ENCODE measurements at places on chromosomes 12 and 14.

- DNase-seq, result no peak
These were observed 14.9 kb downstream of the SCAF11 start for GRCh38 chr12:45975506-45975905.

GRCh38 chr12:124519746-124520145 is 47.7 kb downstream of the NCOR2 start:
- no peak for DNase-seq

- DNase-seq, result no peak
These were observed 81.2 kb downstream of the CFAP54 start for GRCh38 chr12:96570579-96570978.

- no peak for DNase-seq
These were observed 112.9 kb upstream of the ATXN7L3B start for GRCh38 chr12:74424778-74425177.

- DNase-seq, result no peak
These were observed 41.8 kb upstream of the PPP2R5C start for GRCh38 chr14:101719708-101720107.

GRCh38 chr12:130978785-130979184 is 25.1 kb downstream of the ADGRD1 start:
- no peak for DNase-seq

DNA sequence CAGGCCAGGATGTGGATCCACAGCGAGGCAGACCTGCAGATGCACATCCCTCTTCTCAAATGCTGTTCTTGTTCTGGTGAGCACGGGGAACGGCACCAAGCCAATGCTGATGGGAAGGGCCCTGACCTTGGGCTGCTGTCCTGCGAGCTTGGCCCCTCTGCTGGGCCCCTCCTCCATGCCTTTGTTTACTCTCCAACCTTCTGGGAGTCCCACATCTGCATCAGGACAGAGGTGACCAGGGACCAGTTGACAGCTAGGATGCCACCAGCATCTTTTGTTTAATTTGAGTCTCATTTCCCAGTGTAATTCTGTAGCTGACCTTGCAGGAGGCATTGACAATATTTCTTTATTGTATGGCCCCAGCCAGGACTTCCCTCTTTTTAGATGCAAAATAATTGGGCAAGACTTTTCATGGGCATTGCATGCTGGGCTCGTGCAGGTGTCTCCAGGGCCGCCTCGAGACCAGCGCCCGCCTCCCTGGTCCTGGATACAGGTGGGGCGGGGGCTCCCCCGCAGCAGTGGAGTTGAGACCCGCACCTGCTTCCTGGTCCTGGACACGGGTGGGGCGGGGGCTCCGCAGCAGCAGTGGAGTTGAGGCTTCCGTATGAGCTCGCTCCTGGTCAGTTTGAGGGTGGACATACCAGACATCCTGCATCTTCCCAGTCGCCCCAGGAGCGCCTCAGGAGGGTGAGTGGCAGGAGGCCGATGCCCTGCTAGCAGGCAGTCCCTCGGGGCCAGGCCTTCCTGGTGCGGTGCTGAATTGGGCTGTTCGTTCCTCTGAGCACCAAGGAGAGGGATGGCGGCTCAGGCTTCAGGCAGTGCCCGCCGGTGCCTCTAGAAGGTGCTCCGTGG is 11.4 kb downstream of the PACS2 start:
- DNase-seq, result no peak

DNA sequence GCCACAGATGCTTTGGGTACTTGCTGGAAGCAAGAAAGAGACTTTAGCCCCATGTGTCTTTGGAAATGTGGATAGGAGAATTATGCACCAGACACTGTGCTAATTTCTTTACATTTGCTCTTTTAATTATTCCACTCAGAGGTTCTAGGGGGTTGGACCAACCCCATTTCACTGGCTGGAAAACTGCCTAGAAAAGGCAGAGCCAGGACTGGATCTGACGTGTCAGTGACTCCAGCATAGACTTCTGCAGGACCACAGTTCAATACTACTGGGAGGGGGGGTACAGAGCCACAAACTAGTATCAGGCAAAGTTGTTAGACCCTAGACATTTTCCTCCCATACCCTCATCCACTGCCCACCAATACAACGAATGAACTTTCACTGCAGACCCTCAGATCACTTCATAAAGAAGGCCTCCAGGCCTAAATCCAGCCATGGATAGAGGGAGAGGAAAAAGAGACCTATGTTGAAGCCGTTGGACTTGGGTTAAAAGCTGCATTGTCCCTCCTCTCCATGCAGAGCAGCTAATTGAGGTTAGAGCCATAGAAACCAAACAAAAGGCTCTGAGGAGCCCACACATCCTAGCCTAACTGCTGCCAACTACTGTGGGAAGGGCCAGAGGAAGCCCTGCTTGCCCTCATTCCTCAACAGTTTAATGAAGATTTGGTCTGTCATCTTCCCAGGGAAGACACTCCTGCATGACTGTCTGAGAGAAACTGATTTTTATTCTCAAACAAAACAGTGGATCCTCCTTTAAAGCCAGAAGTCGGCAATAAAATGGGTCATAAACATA is 68.7 kb downstream of the STON2 start:
- no peak for DNase-seq

- no peak for DNase-seq
These were observed 40.7 kb downstream of the RFLNA start for GRCh38 chr12:124335426-124336183.

DNA sequence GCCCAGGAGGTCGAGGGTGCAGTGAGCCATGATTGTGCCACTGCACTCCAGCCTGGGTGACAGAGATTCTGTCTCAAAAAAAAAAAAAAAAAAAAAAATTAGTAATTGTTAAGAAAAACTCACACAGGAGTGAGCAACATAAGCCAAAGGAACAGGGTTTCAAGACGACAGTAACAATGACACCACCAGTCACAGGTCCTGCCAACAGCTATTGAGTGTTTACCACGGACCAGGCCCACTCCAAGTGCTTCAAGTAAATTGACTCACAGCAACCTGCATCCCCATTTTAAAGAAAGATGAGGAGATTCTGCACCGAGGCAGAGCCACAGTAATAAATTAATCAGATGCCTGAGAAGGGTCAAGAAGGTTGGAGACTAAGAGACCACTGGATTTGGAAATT is 194.5 kb downstream of the DPF3 start:
- DNase-seq, result no peak

DNA sequence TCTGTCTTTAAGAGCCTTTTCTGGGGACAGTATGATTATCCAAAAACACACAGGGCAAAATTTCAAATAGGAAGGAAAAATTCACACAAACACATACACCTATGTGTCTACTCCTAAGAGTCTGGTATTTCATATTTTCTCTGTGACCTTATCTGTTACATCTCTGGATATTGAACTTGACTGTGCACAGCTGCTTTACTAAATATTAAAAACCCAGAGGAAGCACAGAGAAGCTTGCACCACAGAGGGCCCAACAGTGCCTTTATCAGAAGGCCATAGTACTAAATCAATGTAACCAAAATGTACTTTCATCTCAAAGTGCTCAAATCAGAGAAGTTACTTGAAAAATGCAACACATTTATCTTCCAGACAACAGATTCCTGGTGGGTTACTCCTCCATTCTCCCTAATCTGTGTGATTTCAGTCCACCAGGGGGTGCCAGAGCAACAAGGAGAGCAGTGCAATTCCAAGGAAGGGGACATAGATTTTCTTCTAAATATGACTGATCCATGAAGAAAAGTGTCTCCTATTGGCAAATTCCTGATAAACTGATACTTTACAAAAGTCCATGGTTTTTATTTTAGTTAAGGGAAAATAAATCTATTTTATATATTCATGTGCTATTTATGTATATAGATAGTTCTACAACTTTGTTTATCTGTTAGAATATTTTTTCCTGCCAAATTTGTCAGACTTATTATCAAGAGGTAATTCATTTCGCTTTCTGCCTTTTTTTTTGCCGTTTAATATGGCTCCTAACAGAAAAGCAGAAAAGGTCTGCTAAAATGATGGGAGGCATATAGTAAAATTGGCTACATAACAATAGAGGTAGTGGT is 617.6 kb downstream of the LRFN5 start:
- DNase-seq, result no peak

GRCh38 chr14:59303216-59303615 is 114.7 kb downstream of the DAAM1 start:
- no peak for DNase-seq

GRCh38 chr12:47084172-47084571 is 4.4 kb upstream of the AMIGO2 start:
- no peak for DNase-seq

GRCh38 chr12:86772696-86773095 is 516.5 kb upstream of the MGAT4C start:
- no peak for DNase-seq

- no peak for DNase-seq
These were observed 798 bp downstream of the PDZRN4 start for GRCh38 chr12:41188841-41189394.

DNA sequence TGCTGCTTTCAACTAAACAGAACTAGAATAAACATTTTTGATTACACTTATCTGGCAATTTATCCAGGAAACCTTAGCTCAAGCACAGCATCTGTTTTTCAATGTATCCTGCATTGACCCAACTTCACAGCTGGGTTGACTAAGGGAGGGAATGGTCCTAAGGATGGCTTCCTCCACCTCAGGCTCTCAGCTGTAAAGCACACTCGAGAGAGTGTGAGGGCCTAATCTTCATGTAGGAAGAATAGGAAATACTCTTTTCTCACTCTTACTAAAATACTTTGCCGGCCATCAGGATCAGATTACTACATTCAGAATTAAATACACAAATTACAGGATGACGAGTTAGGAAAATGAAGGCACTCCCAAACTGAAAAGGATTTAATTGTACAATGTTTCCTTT is 7.2 kb downstream of the SETD3 start:
- DNase-seq, result no peak
